ENCODE measurements at places on chromosomes 16 and 17.

DNA sequence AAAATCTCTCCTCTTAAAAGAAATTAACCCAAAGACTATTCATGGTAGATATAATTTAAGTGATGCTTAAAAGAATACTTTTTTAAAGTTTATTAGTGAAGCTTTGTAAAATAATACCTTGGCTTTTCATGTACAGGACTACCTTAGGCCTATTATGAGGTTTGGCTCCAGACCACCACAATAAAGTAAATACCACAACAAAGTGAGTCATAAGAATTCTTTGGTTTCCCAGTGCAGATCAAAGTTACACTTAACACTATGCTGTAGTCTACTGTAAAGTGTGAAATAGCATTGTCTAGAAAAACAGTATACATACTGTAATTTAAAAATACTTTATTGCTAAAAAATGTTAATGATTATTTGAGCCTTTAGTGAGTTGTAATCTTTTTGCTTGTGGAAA lies 31.7 kb downstream of the CLTC start:
- DNase-seq = no peak

GRCh38 chr17:4082136-4082924 lies 60.5 kb downstream of the ZZEF1 start:
- no peak for DNase-seq

- no peak for DNase-seq
Observed at GRCh38 chr16:70634861-70635260, 11.5 kb upstream of the IL34 start.

- DNase-seq = no peak
Observed at GRCh38 chr16:57619133-57619605, 9.3 kb upstream of the ADGRG1 start.

DNA sequence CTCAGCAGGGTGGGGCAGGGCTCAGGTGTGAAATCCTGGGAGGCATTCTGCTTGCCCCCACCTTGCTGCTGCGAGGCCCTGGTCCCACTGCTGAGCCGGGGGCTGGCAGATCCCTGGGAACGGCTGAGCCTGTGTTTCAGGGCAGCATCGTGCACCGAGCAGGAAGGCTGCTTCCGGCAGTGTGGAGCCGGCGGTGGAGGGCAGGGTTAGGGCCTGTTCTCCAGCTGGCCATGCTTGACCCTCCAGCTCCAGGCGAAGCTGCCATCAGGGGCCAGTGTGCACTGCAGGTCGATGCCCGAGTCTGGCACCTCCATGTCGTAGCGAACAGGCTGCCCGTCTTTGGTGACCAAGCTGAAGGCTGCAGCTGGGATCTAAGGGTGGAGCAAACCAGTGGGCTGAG lies 2.5 kb upstream of the SPATA32 start:
- no peak for DNase-seq

GRCh38 chr17:6104956-6105648 lies 34.9 kb downstream of the WSCD1 start:
- DNase-seq = peak; percentile 0

DNA sequence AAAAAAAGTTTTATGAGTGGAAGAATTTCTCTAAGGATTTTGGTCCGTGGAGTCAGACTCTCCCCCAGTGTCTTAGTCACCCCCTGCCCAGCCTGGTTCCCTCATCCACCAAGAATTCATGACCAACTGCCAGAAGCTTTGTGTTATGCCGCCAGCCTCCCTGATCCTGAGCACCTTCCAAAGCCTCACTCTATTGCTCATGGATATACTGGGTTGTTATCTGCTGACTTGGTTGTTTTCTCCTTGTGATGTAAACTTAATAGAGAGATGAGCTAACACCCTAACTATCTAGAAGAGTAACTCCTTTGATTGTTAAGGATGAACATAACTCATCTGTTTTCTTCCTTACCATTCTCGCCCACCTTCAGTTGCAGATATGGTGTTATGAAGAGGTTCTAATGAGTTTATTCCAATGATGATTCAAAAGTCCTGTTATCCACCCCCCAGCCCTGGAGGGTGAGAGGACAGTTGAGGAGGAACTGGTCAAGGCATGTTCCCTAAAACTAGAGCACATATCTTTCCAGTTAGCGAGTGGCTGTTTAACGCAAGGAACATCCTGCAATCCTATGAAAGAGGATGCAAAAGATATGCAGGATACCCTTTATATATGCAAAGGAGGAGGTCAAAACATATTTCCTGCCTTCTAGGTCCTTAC lies 1.5 kb upstream of the PSMD3 start:
- DNase-seq = no peak

DNA sequence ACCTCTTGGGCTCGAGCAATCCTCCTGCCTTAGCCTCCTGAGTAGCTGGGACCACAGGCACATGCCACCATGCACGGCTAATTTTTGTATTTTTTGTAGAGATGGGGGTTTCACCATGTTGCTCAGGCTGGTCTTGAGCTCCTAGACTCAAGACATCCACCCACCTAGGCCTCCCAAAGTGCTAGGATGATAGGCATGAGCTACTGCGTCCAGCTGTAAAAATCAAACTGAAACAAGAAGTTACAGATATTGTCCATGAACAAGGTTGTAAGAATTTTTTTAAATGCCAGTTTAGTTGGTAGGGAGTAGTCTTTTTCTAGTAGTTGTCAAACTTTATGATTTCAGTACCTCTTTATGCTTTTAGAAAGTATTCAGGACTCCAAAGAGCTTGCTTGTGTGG lies 424.4 kb upstream of the PMFBP1 start:
- DNase-seq = no peak

DNA sequence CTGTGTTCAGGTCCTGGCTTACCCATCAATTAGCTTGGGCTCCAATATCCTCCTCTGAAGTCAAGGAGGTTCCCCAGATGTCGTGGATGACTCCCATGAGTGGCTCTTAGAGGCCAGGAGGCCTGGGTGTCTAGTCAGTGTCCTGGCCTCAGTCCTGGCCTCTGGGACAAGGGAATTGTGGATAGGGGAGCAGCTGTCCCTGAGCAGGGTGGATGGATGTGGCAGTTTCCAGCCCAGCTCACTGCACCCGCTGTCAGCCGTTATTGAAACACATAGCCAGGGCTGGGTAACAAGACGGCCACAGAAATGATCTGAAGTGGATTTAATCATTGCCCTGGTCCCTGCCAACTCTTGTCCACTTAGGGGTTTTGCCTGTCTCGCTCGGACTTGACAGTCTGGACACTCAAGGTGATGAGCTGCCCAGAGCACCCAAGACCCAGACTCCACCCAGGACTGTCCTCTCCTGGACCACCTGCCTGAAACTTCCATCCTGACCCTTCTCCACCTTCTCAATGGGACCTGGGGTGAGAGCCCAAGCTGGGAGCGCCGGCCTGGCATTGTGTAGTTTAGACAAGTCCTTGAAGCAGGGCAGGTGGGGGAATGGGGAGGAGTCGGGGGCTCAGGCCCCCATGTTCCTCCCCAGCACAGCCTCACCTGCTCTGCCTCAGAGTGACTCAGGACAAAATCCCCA lies 182.1 kb upstream of the SDK2 start:
- DNase-seq = no peak

DNA sequence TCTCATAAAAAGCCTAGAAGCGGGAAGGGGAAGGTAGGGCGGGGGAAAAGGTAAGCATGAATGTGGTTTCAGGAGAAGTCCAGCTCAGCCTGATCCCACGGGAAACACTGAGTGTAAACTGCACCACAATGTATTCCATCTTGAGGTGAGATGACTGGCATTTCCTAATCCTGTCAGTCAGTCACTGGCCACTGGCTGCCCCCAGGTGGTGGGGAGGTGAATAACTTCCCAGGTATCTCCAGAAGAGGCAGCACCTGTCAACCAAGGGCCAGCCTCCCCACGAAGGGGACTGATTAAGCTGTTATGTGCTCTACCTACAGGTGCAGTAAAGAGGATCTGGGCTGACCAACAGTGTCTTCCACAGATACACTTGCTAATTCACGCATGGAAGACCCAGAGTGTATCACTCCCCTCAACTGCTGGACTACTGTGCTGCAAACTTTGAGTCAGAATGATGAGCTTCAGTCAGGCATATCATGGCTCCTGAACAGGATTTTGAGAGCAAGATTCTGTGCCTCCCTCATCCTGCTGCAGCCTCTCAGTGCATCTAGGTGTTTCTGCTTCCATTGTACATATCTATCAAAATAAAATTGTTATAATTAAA lies 108.5 kb upstream of the CCL2 start:
- DNase-seq = peak; percentile 88

GRCh38 chr16:72604375-72604774 lies 432.4 kb upstream of the PMFBP1 start:
- DNase-seq = no peak

DNA sequence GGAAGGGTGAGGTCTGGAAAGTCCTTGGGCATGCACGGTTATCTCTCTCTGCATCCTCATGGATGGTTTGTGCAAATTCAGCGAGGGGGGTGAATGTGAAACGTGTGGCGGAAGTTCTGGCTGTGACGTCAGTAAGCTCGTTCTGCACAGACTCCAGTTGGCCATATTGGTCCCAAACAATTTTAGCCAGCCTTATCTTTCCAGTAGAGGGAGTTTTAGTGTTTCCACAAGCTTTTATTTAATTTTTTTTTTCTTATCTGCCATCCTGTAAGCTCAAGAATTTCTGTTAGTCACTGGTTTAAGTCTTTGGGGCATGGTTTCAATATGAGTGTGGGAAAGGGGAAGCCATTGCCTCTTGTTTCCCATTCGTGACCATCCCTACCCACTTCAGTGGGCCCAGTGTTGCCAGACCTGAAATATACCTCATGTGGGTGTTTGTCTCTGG lies 39.0 kb downstream of the HLF start:
- DNase-seq = no peak

GRCh38 chr16:14465799-14466198 lies 164.3 kb downstream of the PARN start:
- DNase-seq = no peak

- no peak for DNase-seq
Observed at GRCh38 chr17:7729816-7730215, 12.3 kb downstream of the DNAH2 start.

DNA sequence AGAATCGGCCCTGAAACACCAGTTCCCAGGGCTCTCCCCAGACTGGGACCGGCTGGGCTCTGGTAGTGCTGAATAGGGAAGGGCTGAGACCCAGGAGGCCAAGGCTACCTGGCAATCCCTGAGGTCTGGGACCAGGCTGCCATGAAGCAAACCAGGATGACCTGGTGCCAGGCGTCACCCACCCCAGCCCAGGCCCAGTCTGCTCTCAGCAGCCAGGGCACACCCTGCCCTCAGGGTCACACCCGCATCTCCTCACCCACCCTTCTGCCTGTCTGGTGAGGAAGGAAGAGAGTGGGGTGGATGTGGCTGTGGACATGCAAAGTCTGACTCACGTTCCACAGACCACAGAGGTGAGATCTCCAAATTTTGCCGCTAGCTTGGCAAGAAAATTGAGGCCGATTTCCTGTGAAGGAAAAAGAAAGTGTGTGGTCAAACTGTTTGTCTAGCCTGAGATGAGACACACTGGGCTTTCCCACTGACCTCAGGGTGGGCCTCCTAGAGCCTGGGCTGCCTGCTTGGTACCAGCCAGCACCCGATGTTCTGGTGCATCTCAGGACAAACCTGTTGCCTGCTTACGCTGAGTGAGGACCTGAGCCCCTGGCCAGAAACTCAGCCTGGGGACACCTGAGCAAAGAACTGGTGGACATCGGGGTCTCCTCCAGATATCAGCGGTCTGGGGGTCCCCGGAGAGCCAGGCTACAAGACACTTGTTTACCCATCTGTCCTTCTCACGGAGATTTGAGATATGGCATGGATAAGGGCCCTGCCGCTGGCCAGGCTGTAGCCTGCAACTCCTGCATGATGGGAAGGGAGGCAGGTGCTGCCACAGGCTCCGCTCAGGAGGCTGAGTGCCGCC lies 6.3 kb upstream of the RAB37 start:
- DNase-seq = no peak

DNA sequence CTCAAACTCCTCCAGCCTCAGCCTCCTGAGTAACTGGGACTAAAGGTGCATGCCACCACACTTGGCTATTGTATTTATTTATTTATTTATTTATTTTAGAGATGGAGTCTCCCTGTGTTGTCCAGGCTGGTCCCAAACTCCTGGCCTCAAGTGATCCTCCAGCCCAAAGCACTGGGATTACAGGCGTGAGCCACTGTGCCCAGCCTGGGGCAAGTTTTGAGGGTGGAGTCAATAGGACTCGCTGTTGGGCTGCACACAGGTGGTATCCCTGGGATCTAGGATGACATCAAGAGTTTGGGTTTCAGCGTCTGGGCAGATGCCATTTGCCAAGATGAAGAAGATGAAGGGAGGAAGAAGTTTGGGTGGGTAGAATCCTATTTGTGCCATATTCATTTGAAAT lies 213.9 kb downstream of the GSG1L start:
- no peak for DNase-seq

GRCh38 chr17:62043140-62043539 lies 21.9 kb downstream of the MED13 start:
- no peak for DNase-seq

DNA sequence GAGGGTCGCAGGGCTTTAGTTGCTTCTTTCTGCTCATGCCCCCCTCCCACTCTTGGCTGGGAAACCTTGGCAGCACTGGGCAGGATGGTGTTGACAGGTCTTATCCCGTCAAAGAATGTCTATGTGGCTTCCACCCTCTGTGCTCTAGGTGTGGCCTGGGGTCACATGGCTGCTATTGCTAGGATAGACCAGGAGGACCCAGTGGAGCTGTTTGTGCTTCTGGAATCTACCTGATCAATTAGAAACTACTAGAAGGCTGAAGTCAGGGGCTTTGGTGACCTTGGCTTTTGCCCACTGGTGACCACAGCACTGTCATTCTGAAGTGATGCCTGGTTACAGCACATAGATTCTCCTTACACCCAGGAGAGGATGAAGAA lies 105.8 kb downstream of the CMIP start:
- DNase-seq = no peak

DNA sequence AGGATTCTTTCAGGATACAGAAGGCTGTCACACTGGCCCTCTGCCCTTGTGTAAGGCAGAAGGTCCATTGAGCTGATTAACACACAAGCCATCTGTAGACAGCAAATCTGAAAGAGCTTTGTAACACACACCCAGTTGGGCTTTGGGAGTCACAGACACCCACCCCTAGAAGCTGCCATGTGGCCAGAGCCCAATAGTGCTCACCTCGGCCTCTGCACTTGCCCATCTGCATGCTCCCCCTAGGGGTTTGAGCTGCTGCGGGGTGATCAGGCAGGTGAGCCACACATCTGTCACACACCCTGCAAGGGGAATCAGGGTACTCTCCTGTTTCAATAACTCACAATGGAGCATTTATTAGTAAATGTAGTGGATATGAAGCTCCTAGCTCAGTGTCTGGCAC lies 138.3 kb downstream of the CHD9NB start:
- DNase-seq = peak; percentile 83

DNA sequence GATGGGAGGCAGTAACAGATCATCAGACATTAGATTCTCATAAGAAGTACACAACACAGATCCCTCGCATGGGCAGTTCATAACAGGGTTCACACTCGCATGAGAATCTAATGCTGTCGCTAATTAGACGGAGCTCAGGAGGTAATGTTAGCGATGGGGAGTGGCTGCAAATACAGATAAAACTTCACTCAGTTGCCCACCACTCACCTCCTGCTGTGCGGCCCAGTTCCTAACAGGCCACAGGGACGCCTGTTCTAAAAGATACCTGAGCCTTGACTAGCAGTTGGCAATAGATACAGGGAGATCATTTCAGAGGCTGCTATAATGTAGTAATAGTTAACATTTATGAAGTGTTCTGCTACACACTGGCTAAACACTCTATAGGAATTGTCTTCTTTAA lies 4.9 kb downstream of the PTRH2 start:
- no peak for DNase-seq

All from WERI-Rb-1 (cell line).